ENCODE measurements at places on chromosomes 5 and 9. TPM values are rescaled to one million over a fixed set of nuclear protein-coding genes. Genes with fewer than 3 reads are reported as not detected.

PCDHGA10 gene
- total RNA-seq, result 8.9 TPM

C5orf22 gene
- 5.6 TPM for total RNA-seq

GNA14 gene
- total RNA-seq, result 17.9 TPM

ANGPTL2 gene
- total RNA-seq, result 10.2 TPM

PLEKHG4B gene
- 0.37 TPM for total RNA-seq

ARHGEF37 gene
- total RNA-seq, result 8.2 TPM

GFI1B gene
- total RNA-seq, result 0.14 TPM

ENHO gene
- not detected for total RNA-seq

CYLC2 gene
- not detected for total RNA-seq

SPAG8 gene
- total RNA-seq, result 4.0 TPM

PCDHB14 gene
- total RNA-seq, result 11.5 TPM

SNCAIP gene
- 44.1 TPM for total RNA-seq

SSNA1 gene
- 17.1 TPM for total RNA-seq
